Type B pancreatic cell (in vitro differentiated cells): ENCODE measurements at places on chromosomes 13 and 19. TPM values are rescaled to one million over a fixed set of nuclear protein-coding genes. Genes with fewer than 3 reads are reported as not detected.

ZNF296 gene
- 2.2 and 3.7 TPM in 2 replicates for total RNA-seq

NLRP4 gene
- not detected in 2 replicates for total RNA-seq

CAB39L gene
- total RNA-seq, result 11.4 and 18.1 TPM in 2 replicates

ZNF256 gene
- total RNA-seq, result 10.2 and 10.4 TPM in 2 replicates

CYP2A6 gene
- total RNA-seq, result not detected in 2 replicates

CD22 gene
- total RNA-seq, result 0.92 and 2.1 TPM in 2 replicates

ZNF230 gene
- total RNA-seq, result 5.0 and 6.5 TPM in 2 replicates

ZNF266 gene
- 38.3 and 40.1 TPM in 2 replicates for total RNA-seq

HRC gene
- total RNA-seq, result 3.2 TPM in 1 of 2 replicates, not detected in the other

HSD17B14 gene
- total RNA-seq, result 9.4 and 12.9 TPM in 2 replicates

ZNF536 gene
- total RNA-seq, result 0.57 and 9.2 TPM in 2 replicates

ZNF585A gene
- total RNA-seq, result 11.6 and 14.0 TPM in 2 replicates

THSD1 gene
- 0.63 and 0.64 TPM in 2 replicates for total RNA-seq

FCER2 gene
- total RNA-seq, result not detected in 2 replicates

POLRMT gene
- total RNA-seq, result 52.2 and 59.8 TPM in 2 replicates

PSG1 gene
- not detected in 2 replicates for total RNA-seq

MAB21L1 gene
- 0.21 and 11.0 TPM in 2 replicates for total RNA-seq

CHAF1A gene
- 25.7 and 46.3 TPM in 2 replicates for total RNA-seq

CEACAM8 gene
- not detected in 2 replicates for total RNA-seq

NUCB1 gene
- 202 and 205 TPM in 2 replicates for total RNA-seq

DPP9 gene
- 42.9 and 47.8 TPM in 2 replicates for total RNA-seq

COX6B2 gene
- 0.33 and 0.87 TPM in 2 replicates for total RNA-seq

MBD3 gene
- total RNA-seq, result 78.8 and 110 TPM in 2 replicates

SOX1 gene
- 0.17 and 1.3 TPM in 2 replicates for total RNA-seq

KLK2 gene
- total RNA-seq, result 0.43 TPM in 1 of 2 replicates, not detected in the other
